ENCODE measurements at places on chromosomes 5 and 9. TPM values are rescaled to one million over a fixed set of nuclear protein-coding genes. Genes with fewer than 3 reads are reported as not detected.

GRCh38 chr9:93064392-93065134 is 6.1 kb downstream of the SUSD3 start:
- no peak for DNase-seq

DNA sequence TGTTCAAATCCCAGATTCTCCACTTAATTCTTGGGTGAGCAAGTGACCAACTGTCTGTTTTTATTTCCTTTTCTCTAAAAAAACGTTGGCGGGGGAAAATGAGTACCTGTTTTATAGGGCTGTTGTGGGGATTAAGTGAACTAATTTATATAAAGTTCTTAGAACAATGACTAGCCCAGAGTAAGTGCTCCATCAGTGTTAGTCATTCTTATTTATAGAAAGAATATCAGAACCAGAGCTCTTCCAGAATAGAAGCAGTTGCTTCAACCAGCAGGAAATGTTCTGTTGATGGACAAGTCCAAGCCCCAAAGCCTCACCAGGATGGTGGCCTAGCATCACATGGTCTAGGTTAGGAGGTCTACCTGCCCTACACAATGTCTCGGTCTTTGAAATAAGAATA is 379.2 kb downstream of the ACTL7B start:
- DNase-seq: no peak

- DNase-seq: no peak
Observed at GRCh38 chr9:35002623-35003022, 13.1 kb downstream of the DNAJB5 start.

GRCh38 chr5:75620184-75620959 is 9.1 kb downstream of the ANKDD1B start:
- DNase-seq: no peak

GRCh38 chr5:67510204-67510603 is 313.6 kb upstream of the CD180 start:
- no peak for DNase-seq

- no peak for DNase-seq
Observed at GRCh38 chr5:68777135-68777534, 316.7 kb upstream of the SLC30A5 start.

GRCh38 chr5:135395451-135395850 is 3.6 kb downstream of the MACROH2A1 start:
- no peak for DNase-seq

GRCh38 chr9:126423142-126423915 is 96.7 kb downstream of the MVB12B start:
- no peak for DNase-seq

- no peak for DNase-seq
Observed at GRCh38 chr9:81032030-81032572, 657.2 kb downstream of the TLE1 start.

GRCh38 chr9:104903609-104904008 is 24.3 kb downstream of the ABCA1 start:
- DNase-seq: no peak

DNA sequence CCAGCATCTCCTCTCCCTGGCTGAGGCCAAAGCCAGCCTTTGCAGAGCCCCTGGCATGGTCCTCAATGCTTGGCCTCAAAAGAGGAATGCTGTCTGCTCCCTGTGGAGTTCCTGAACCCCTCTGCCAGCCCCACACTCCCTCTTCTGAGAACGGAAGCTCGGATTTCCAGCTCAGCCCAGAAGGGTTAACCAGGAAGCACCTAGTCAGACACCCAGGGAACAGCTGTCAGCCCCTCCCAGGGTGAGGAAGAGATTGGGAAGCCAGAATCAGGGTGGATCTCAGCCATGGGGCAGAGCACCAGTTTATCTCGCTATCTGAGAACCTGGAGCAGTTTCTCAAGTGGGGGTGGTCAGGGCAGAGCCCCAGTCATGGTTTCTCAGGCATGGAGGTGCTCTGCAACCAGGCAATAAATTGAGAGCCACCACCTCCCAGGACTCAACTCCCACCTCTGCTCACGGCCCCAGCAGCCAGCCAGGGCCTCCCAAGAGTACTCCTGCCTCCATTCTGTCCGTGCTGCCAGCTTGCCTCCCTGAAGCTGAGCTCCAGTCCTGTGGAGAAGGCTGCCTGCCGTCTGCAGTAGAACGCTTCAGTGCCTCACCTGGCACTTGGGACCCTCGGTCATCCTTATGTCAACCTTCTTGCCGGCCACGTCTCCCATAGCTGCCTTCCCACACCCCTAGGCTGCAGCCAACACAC is 7.6 kb downstream of the FOXE1 start:
- no peak for DNase-seq

Gene TMEM141
- 58.7 TPM for total RNA-seq

Gene SNAPC3
- 27.8 TPM for total RNA-seq

Gene TTC1
- total RNA-seq: 37.2 TPM

Gene NOXA1
- total RNA-seq: 8.7 TPM

Gene SYK
- 11.9 TPM for total RNA-seq

Gene NUTM2F
- not detected for total RNA-seq

Gene CARTPT
- not detected for total RNA-seq

Gene EPB41L4A
- total RNA-seq: 7.9 TPM

All from ovary (tissue), 10 donors.